ENCODE measurements at places on chromosomes 1 and 21.
A peak's percentile ranks its signal among the peaks of the same experiment; 100 is the strongest.

DNA sequence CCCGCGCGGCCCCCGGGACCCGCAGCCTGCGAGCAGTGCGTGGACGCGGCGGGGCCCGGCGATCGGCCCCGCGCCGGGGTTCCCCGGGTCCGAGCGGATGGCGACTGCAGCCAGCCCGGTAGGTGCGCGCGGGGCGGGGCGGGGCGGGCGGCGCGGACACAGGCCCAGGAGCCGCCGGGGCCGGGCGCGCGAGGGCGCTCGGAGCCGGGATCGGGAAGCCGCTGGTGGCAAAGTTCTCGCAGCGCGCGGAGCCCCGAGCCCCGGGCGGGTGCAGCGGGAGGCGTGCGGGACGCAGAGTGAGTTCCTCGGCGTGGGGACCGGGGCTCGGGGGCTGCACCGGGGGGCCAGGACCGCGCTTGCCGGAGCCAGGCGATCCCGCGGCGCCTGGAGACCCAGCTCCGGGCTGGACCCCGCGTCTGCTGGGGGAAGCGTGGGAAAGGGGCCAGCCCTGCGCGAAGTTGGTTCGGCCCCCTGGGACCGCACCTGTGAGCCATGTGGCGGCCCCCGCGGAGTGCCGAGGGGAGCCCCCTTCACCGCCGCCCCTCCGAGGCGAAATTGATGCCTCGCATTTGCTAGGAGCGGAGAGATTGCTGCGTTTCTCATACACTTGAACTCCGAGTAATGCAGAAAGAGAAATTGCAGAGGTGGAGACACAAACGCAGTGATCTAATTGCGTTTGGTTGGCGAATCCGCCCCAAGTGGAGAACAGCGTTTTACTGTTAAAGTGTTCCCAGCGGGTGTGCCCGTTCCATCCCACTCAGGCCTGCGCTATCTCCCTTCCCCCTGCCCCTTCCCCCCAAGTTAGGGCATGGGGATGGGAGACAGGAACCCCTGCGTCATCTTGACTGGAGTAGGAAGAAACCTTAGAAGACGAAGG lies 228.9 kb upstream of the TMEM51 start:
- no peak for DNase-seq

DNA sequence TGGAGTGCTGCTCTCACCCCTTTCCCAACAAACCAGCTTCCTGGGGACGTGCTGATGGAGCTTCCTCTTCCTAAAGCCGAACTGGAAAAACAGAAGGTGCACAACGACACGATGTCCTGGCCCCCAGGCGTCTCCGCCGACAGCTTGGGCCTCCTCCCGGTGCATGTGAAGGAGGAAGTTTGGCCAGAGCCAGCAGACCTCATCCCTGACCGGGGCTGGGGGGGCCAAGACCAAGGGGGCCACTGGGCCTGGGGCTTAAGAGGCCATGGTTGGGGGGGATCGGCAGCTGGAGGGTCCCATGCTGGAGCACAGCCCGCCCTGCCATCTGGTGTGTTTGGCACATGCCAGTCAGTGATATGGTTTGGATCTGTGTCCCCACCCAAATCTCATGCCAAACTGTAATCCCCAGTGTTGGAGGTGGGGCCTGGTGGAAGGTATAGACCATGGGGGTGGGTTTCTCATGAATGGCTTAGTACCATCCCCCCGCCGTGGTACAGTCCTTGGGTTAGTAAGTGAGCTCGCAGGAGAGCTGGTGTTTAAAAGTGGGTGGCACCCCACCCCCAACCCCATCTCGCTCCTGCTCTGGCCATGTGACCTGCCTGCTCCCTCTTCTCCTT lies 6.4 kb downstream of the HES4 start:
- DNase-seq: no peak

GRCh38 chr1:199356561-199356960 lies 670.9 kb upstream of the NR5A2 start:
- no peak for DNase-seq

DNA sequence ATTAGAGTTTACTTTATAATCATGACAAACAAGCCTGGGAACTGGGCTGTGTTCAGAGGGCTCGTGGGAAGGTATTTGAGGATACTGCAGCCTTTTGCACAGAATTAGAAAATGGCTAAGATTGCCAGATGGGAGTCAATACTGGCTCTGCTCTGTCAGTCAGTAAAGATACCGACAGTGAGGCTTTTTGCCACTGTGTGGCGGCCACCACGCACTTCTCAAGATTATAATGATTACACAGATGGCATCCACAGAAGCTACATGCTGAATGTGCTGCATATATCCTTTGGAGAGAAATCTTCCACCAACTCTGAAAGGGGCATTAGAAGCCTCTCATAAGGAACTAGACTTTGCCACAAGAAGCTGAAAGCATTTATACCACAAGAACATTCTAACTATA lies 213.4 kb upstream of the PTBP2 start:
- DNase-seq: no peak

DNA sequence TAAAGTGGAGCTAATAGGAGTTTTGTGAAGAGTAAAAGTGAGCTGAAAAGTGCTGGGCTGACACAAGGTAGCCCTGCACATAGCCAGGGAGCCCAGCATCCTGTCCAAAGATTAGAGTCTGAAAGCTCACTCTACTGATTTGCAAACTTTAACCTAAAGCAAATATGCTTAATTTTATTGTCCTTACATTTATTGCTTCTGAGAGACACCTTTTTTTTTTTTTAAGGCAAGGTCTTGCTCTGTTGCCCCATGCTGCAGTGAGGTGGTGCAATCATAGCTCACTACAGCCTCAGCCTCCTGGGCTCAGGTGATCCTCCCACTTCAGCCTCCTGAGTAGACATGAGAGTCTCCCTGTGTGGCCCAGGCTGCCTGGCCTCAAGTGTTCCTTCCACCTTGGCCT lies 16.5 kb downstream of the MGST3 start:
- no peak for DNase-seq

DNA sequence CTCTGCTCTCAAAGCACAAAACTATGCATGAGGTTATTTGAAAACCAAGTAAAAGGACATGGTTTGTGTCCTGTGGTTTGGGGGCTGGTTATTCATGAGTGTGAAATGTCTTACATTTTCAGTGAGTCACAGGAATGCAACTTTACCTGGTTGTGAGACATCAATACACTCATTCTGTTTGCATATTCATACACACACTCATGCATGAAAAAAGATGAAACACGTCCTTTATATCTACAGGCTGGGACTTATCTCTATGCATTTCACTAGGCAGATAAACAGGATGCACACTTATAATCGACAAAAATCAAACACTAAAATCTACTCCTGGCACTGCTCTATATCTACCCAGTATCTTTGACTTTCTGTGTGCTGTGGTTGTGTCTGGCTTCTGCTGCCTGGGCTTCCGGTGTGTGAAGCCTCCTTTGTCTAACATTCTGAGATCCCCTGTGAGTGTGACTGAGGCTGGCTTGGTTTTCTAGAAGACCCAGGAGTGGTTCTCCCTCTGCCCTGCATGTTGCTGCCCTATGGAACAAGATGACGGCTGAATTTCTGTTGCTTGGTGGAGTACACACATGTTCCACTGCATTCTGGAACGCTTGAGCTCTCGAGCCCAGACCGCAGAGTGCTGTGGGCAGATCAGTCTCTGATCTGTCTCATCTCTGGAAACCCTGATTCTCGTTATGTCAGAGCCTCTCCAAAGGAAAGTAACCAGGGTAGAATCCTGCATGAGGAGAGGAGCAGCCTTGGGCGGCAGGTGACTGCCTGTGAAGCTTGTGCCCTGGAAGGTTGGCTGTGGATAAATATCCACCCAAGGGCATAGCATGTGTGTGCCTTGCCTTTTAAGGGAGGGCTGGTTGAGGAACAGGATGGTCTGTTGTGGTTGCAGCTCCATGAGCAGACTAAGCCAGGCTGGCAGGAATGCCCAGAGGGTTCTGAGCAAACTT lies 19.7 kb upstream of the FASLG start:
- peak; percentile 99 for DNase-seq

- DNase-seq: peak; percentile 76
Measured at GRCh38 chr1:24022581-24023361, 42.6 kb upstream of the SRSF10 start.

DNA sequence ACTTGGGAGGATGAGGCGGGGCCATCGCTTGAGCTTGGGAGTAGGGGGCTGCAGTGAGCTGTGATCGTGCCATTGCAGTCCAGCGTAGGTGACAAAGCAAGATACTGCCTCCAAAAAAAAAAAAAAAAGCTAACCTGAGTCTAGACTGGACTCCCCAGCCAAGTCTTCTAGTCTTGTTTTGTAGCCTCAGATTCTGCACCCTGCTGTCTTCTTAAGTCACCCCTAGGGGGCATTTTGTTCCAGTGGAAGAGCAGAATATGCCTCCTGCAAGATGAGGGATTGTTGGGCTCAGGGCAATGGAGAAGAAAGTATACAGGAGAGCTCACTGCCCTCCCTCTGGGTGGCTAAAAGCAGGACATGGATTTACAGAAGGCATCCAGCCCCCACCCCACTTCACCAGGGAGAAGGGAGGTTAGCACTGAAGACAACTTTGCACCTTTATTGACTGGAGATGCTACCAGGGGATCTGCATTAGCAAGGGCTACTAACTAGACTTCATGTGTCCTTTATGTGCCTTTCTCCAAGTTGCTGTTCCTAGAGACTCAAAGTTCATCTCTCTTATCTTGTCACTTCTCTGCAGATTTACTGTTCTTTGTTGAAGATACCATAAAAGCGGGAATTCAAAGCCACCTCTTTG lies 15.3 kb upstream of the RNF187 start:
- no peak for DNase-seq

DNA sequence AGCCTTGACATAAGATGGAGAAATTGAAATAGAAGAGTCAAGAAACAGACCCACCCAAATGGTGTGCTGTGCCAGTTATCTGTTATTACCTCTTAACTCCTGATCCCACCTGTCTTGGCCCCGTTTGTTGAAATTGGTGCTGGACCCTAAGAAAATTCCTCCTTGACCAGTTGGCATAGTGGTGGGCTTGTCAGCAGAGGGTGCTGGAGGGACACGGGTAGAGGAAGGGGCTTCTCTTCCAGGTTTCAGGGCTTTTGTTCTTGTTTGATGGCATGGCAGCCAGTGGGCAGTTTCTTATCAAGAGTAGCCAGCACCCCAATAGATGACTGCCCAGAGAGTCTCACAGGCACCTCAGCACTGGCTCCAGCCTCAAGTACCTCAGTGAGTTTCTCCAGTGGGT lies 51.6 kb downstream of the PCBP3 start:
- no peak for DNase-seq

DNA sequence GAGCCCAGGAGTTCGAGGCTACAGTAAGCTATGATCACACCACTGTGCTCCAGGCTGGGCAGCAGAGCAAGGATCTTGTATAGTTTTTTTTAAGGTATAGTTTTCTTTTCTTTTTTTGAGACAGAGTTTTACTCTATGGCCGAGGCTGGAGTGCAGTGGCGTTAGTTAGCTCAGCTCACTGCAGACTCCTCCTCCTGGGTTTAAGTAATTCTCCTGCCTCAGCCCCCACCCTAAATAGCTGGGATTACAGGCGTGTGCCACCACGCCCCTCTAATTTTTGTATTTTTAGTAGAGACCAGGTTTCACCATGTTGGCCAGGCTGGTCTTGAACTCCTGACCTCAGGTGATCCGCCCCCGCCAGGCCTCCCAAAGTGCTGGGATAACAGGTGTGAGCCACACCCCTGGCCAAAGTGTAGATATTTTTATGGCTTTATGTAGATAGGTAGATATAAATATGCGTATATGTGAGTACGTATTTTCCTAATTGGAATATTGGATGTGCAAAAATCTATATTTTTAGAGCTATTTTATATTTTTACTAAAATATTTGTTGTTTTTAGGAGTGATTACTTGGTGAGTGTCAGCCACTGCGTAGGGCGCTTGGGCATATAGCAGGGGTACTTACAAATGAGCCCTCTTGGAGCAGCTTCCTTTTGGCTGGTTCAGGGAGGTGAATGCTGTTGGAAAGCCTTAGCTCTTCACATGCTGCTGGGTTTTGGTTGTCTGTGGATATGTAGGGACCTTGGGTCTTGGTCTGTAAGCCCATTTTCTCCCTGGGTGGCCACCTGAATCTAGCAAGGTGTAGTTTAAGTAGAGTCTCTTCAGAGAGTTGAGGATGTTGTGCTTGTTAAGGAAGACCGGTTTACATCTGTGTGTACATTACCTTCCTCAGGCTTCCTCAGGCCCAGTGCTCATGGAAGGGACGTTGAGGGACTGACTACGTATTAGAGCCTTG lies 9.5 kb downstream of the KDM4A start:
- no peak for DNase-seq

- DNase-seq: no peak
Measured at GRCh38 chr1:28229996-28230395, 2.8 kb downstream of the DNAJC8 start.

GRCh38 chr1:35301674-35302392 lies 33.3 kb downstream of the ZMYM4 start:
- DNase-seq: no peak

- DNase-seq: no peak
Measured at GRCh38 chr1:179251675-179252074, 22.2 kb upstream of the ABL2 start.

DNA sequence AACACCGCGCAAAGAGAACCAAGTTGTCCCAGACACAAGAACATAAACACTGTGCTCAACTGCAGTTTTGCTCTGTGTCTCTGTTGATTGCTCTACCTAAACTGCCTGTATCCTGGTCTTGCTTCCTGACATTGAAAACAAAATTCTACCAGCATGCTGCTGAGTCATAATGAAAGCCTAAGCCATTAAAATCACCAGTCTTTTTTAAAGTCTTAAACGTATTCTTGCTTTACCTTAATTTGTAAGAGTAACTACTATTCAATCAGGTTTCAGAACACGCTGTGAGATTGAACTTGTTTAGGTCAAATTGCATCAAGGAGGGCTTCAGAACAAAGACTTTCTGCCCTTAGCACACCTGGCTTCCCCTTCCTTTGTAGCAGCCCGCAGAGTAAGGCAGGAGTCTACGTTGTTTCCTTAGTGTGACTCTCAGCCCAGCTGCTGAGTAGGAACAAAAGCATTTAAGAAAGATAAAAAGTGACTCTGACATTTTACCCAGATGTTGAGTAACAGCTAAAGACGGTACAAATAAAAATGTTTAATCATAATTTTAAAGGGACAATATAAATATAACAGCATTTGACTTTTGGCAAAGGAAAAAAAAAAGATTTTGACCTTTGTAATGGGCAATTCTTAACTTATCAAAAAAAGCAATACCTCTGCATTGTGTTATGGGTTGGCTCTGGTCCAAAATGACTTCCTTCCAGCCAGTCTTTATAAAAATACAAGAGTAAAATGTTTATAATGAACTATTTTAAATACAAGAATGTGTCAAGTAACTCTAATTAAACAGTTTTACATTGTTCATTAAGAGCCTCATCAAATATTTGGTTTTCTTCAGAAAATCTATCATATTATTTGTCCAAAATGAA lies 186.9 kb upstream of the ADGRL4 start:
- peak; percentile 54 for DNase-seq

DNA sequence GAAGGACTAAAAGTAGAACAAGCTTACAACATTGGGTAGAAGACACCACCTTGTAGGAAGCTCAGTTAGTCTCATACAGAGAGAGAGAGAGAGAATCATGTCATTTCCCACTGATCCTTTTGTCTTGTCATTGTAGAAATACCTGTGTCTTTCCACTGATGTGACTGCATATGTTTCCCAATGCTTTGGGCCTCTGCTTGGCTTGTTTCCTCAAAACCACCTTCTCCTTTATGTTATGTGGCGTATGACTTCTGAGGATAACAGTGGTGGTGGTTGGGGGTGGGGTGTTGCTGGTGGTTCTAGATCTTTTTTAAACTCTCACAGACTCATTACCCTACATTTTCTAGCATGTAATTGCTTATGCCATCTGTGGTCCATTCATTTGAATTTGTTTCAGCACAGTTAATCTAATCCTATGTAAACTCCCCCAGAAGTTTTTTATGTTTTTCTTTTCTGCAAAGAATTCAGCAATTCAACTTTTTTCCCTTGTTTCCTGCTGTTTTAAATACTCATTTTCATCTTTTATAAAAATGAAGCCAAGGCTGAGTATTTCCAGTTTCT lies 9.3 kb downstream of the RGL1 start:
- no peak for DNase-seq
